ENCODE measurements at places on chromosomes 16 and 17. TPM values are rescaled to one million over a fixed set of nuclear protein-coding genes. Genes with fewer than 3 reads are reported as not detected.

- DNase-seq, result peak; percentile 87
Measured at GRCh38 chr17:42322382-42323267, 34.3 kb downstream of the STAT5A start.

- peak; percentile 52 for DNase-seq
Measured at GRCh38 chr16:67241008-67241900, 6.0 kb downstream of the FHOD1 start.

GRCh38 chr17:71117466-71117865, 948.1 kb downstream of the KCNJ2 start:
- DNase-seq, result no peak

GRCh38 chr16:87720446-87720845, 45.3 kb downstream of the KLHDC4 start:
- DNase-seq, result no peak

DNA sequence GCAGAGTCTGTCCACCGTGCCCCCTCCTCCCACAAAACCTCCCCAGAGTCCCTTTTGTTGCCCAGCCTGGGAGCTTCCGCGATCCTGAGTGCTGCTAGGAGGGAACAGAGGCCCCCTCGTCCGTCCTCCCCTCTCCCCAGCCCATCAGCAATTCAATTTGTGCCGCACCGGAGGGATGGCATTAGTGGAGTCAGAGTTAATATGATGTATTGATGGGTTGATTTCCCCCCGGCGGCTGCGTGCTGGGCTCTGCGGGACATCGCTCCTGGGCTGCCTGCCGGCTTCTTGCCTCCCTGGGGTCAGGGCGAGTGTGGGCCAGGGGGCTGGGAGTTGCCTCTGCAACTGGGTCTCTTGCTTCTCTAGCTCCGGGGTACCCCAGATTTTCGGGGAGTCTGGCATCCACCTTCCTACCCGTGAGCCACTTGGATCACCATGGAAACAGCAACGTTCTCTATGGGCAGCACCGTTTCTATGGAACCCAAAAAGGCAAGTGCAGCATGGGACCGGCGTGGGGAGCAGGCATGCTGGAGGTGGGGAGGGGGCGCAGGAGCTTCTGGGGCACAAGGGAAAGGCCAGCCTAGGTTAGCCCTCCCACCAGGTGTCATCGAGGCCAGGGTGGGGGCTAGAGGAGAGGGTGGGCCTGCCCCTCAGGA, 42.9 kb downstream of the BAHCC1 start:
- DNase-seq, result no peak

DNA sequence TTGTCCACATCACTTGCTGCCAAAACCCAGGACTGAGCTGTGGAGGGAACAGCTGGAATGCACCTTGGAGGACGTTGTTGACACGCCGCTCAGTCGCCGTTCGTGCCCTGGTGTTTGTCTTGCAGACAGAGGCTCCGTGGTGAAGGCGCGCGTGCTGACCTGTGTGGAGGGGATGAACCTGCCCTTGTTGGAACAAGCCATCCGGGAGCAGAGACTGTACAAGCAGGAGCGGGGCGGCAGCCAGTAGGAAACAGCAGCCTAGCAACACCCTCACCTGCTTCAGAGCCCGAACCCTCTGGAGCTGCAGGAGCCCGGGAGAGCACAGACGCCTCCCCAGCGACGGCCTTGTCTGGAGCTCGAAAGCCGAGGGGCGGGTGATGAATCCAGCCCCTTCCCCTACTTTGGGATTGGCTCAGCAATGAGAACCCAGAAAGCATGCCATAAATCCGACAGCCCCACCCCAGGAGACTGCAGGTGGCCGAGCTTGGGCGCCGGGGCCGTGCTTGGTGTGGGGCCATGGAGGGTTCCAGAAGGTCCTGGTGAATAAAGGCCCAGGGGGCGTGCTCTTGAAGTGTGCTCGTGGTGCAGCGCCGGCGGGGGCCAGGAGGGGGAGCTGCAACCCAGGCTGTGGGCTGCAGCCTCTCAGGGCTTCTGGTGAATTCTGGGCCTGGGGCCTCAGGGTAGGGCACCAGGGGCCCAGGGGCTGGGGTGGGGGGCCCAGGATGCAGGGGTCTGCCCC, 470 bp upstream of the CDK3 start:
- no peak for DNase-seq

GRCh38 chr16:67560827-67561342, 1.4 kb upstream of the CTCF start:
- no peak for DNase-seq

DNA sequence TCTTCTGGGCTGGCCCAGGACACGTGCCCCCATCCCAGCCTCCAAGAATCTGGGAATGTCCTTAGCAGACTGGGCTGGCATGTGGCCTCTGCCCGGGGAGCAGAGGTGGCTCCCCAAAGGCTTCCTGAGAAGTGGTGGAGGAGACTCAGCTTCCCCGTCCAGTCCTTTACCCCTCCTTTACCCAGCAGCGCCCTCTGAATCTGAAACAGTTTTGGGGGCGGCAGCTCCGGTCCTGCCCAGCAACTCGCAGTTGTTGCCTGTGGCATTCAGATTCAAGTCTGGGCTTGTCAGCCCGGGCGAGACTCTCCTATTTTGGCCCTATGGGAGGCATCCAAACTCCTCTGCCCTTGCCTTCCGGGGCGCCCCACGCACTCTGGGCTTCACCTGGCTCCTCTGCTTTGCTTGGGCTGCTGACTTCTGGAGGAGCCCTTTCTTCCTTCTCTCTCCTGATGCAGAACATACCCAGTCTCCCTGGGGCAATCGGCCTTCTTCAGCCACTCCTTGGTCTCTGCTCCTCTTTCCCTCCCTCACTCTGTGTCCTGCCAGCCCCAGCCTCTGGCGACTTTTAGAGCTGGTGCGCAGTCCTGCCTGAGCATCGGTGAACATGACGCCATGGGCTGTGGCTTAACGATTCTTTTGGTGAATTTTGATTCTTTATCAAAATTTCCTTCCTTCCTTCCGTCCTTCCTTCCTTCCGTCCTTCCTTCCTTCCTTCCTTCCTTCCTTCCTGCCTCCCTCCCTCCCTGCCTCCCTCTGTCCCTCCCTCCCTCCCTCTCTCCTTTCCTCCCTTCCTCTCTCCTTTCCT, 55.2 kb downstream of the CMIP start:
- DNase-seq, result no peak

DNA sequence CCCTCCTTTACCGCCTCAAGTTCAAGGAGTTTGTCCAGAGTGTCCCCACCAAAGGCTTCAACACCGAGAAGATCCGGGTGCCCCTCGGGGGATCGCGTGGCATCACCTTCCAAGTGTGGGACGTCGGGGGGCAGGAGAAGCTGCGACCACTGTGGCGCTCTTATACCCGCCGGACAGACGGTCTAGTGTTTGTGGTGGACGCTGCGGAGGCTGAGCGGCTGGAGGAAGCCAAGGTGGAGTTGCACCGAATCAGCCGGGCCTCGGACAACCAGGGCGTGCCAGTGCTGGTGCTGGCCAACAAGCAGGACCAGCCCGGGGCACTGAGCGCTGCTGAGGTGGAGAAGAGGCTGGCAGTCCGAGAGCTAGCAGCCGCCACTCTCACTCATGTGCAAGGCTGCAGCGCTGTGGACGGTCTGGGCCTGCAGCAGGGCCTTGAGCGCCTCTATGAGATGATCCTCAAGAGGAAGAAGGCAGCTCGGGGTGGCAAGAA, 1.1 kb downstream of the ARL4D start:
- DNase-seq, result peak; percentile 53

- DNase-seq, result no peak
Measured at GRCh38 chr16:13928646-13929045, 8.7 kb downstream of the ERCC4 start.

GRCh38 chr16:85941863-85942644, 43.1 kb downstream of the IRF8 start:
- DNase-seq, result no peak

DNA sequence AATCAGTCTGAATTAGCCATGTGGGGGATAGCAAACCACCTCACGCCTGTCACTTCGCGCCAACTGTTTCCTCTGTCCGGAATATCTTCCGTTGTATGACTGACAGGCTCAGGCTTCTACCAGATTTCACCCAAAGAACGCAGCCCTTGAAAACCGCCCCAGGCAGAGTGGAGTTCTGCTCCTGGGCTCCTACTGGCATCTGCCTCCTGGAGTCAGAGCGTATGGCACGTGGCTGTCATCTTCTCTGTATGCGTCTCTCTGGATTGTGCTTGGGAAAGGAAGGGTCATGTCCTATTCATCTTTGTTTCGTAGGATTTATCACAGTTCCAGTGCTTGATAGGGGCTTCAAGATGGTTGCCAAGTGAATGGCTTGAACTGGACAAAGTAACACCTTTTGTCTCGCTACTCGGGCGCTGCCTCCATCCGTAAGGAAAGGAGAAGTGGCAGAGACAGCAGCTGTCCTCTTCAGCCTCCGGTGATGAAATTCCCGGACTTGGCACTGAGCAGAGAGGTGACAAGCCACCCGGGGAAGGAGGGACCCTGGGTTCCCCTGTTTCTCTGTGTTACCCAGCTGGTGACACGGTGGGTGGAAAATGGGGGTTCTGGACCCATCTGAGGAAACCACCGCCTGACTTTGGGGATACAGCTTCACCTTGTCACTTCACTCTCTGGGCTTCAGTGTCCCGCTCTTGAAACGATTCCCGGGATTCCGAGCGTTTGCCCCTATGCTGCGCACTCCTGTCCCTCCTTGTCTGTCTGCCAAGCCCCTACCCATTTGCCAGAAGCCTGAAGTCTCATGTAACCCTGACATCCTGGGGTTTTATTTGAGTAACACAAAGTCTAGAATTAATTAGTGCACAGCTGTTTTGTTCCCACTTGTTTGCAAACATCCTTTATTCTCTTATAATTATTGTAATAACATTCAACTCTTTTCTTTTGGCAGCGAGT, 13.9 kb downstream of the KIAA0513 start:
- DNase-seq, result no peak

GRCh38 chr16:87560428-87561199, 41.7 kb upstream of the JPH3 start:
- peak; percentile 86 for DNase-seq

DNA sequence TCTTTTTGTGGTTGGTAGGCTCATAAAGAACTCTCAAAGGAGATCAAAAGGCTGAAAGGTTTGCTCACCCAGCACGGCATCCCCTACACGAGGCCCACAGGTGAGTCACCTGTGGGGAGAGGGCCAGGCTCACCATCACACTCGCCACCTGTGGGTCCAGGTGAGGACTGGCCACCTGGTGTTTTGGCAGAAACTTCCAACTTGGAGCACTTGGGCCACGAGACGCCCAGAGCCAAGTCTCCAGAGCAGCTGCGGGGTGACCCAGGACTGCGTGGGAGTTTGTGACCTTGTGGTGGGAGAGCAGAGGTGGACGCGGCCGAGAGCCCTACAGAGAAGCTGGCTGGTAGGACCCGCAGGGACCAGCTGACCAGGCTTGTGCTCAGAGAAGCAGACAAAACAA, 11.1 kb downstream of the GNPTG start:
- DNase-seq, result no peak

DNA sequence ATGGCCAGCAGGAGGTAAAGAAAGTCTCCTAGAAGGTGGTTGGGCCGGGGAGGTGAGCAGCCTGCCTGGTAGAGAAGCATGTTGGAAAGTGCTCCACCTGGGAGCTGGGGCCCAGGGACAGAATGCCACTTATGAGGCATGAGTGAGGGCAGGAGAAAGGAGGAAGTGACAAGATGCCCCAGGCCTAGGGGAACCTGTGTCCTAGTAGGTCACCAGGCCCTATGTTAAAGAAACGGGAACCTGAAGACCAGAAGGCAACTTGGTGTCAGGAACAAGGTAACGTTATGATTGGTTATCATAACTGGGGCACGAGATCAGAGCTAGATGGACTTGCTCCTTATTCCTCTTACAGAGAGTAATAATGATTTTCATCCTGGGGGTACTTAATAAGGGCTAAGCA, 34.3 kb downstream of the PITPNC1 start:
- DNase-seq, result no peak

- DNase-seq, result no peak
Measured at GRCh38 chr16:8923199-8923598, 40.5 kb downstream of the USP7 start.

GRCh38 chr17:66429680-66430079, 127.3 kb downstream of the PRKCA start:
- no peak for DNase-seq

- peak; percentile 16 for DNase-seq
Measured at GRCh38 chr16:9706217-9706836, 475.9 kb downstream of the GRIN2A start.

DNA sequence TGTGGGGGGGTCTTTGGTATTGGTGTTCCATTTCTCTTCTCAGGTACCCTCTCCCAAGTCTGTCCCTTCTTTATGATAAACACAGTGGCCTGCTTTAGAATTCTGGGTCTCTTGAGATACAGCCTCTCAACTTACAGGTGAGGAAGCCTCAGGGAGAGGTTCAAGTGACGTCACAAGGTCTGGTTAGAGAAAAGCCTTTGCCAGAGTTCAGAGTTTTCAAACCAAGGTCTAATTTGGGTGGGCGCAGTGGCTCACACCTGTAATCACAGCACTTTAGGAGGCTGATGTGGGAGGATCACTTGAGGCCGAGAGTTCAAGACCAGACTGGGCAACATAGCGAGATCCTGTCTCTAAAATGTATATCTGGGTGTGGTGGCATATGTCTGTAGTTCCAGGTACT, 2.1 kb downstream of the IRF8 start:
- DNase-seq, result no peak

DNA sequence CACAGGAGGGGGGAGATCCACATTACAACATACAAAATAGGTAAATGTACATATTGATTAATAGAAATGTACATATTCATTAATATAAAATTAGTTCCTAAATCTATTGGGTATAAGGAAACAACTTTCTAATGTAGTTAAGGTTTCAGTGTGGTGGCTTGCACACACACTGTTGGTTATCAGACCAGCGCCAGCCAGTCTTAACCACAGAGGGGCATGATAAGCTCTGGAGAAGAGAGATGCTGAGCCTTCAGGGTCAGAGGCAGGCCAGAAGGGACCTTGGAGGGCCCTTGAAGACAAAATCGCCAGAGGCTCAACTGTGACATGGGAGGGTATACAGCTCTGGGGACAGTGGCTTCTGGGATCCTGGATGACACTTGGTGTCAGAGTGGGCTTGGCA, 10.9 kb upstream of the ZFP90 start:
- DNase-seq, result no peak

GRCh38 chr16:58426966-58427365, 34.7 kb downstream of the GINS3 start:
- DNase-seq, result no peak

- DNase-seq, result no peak
Measured at GRCh38 chr16:17038415-17038814, 432.3 kb downstream of the XYLT1 start.

- no peak for DNase-seq
Measured at GRCh38 chr16:61332461-61332860, 703.8 kb downstream of the CDH8 start.

Gene TBC1D3B
- total RNA-seq, result 0.95 TPM

Gene CPHXL2
- not detected for total RNA-seq

Gene TBC1D3I
- total RNA-seq, result not detected

Gene SMURF2
- 38.6 TPM for total RNA-seq

Gene TBC1D3K
- total RNA-seq, result not detected

Gene RAPGEFL1
- total RNA-seq, result 5.9 TPM

Gene SLC35G6
- total RNA-seq, result not detected

Gene MINK1
- total RNA-seq, result 25.0 TPM

Gene PRAC2
- total RNA-seq, result not detected

Gene PLCD3
- 74.9 TPM for total RNA-seq

Gene TM4SF5
- not detected for total RNA-seq

Gene KRT27
- not detected for total RNA-seq

Gene ZSCAN10
- not detected for total RNA-seq

Gene RHBDL3
- 7.2 TPM for total RNA-seq

Gene IL17C
- total RNA-seq, result not detected
